ENCODE measurements at places on chromosomes 7 and 10. TPM values are rescaled to one million over a fixed set of nuclear protein-coding genes. Genes with fewer than 3 reads are reported as not detected.

GRCh38 chr7:116772926-116773749 is 89.2 kb upstream of the CAPZA2 start:
- no peak for DNase-seq

The CHAT gene
- not detected for total RNA-seq

The ARHGEF5 gene
- 1.0 TPM for total RNA-seq

The PDK4 gene
- total RNA-seq = 5.8 TPM

The SLC39A12 gene
- total RNA-seq = not detected

- no peak for DNase-seq
Measured at GRCh38 chr7:53003653-53004445, 31.6 kb upstream of the POM121L12 start.

DNA sequence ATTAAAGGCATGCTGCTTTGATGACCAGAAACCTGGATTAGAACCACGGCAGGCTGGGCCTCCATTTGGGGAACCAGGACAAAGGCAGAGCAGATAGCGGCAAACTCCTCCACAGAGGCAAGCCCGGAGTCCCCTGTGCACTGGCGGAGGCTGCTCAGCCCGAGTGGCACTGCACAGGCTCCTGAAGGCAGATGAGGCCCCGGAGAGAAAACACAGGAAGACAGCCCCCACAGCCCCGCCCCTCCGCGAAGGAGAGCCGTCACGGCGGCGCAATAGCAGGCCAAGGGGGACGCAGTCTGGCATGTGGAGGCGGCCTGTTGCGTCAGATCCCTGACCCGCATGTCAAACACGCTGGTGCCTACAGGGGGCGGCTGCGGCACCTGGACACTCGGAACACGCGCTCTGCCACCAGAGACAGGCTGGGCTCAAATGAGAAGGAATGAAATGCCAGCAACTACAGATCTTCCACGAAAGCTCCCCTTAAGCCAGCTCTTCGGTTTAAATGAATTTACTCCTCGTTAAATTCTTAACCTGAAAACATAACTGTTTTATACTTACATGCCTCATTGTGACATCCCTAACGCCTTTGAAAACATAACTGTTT is 128.5 kb downstream of the MAD1L1 start:
- DNase-seq = peak; percentile 90

The ZNF736 gene
- not detected for total RNA-seq

The TMEM26 gene
- not detected for total RNA-seq

GRCh38 chr10:116718058-116718457 is 24.3 kb downstream of the HSPA12A start:
- no peak for DNase-seq

GRCh38 chr7:108086546-108086945 is 43.6 kb downstream of the LAMB4 start:
- DNase-seq = no peak

The HYAL4 gene
- not detected for total RNA-seq

Data from NCI-H460 (cell line).